Epithelial cell of esophagus (primary cell): ENCODE measurements at places on chromosomes 4 and X.
A peak's percentile ranks its signal among the peaks of the same experiment; 100 is the strongest.

DNA sequence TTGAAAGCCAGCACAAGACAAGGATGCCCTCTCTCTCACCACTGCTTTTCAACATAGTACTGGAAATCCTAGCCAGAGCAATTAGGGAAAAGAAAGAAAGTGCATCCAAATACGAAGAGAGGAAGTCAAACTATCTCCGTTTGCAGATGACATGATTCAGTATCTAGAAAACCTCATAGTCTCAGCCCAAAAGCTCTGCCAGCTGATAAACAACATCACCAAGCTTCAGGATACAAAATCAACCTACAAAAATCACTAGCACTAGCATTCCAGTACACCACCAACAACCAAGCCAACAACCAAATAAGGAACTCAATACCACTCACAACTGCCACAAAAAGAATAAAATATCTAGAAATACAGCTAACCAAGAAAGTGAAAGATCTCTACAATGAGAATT is 38.6 kb downstream of the COX7B2 start:
- DNase-seq: no peak

DNA sequence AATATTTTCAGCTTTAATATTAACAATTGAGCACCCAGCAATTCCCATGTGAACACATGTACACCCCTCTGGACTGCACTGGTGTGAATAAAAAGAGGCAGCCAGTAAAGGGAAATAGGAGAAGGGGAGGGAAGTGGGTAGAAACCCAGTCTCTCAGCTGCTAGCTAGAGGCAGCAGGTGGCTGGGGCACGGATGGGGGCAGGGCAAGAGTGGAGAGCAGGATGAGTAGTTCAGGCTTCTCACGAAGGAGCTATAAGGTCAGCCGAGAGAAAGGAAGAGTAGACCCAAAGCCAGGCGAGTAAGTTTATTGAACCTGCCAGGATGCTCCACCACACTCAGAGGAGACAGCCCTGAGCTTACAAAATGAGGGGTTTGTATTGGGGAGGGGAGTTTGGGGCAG is 184.8 kb upstream of the MTMR8 start:
- no peak for DNase-seq

DNA sequence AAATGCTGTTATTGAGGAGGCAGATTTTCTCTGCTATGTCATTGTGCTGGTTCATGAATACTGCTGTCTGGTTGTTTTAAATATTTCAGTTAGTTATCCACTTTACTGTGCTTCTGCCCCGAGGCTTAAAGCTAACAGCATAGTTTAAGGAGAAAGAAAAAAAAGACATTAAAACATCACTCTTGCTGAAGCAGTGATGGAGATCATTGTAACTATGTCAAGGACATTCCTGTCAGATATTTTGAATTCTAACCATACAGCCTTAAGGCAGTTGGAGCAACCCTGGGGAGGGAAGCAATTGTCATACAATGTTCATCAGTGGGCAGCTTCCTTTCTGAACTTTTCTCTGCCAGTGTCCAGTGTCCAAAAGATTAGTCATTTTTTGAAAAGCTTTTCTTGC is 199.0 kb upstream of the DDX53 start:
- DNase-seq: no peak

DNA sequence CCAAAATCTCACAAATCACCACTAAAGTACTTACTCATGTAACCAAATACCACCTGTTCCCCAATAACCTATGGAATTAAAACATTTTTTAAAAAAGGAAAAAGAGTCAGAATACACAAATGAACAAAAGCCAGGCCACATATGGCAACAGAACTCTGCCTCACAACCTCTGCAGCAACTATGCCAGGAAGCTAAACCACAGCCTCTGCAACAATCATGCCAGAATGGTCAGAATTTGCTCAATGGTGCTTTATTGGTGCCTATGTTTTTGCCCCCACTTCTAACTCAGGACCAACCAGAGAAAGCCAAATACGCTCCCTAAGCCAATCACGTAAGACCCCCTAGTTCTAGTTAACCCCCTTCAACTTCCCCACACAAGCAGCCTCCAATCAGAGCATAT is 69.6 kb downstream of the HOPX start:
- DNase-seq: no peak

- no peak for DNase-seq
Measured at GRCh38 chr4:112940336-112940735, 109.1 kb upstream of the ANK2 start.

- DNase-seq: no peak
Measured at GRCh38 chr4:168856312-168856711, 153.7 kb downstream of the CBR4 start.

DNA sequence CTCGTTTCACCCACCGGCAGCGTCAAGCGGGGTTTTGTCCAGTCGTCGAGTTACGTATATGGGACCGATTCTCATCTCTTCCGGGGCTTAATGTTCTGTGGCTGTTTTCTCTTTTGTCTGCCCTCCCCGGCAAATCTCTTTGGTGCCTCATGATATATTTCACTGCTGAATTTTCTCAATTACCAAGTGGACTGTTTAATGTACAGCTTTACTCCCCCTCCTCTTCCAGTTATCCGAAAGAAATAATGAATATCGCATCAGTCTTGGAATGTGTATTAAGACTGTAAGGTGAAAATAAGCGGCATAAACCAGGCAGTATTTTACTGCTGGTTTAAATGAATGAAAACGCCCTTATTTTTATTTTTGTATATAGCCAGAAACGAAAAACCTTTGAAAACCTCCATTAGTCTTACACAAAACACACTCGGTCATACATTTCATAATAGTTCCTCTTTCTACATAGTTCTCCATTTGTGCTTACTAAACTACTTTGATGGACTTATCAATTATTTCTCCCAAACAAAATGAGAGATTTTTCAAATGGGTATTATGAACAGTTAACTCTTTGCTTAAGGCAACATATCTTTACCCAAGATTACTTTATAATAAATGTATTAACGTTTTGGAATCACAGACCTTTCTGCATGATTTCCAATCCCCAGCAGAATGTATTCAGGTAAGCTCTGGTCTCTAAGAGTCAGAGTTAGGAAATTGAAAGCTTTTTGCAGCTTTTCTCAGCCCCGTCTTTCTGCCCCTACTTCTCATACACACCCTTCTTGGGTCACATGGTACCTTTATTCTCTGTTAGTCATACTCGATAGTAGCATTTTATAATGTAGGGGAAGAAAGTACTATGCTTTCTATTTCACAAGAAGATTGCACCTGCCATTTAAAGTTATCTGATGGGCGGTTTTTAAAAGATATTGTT is 979 bp downstream of the RP2 start:
- peak; percentile 57 for DNase-seq

DNA sequence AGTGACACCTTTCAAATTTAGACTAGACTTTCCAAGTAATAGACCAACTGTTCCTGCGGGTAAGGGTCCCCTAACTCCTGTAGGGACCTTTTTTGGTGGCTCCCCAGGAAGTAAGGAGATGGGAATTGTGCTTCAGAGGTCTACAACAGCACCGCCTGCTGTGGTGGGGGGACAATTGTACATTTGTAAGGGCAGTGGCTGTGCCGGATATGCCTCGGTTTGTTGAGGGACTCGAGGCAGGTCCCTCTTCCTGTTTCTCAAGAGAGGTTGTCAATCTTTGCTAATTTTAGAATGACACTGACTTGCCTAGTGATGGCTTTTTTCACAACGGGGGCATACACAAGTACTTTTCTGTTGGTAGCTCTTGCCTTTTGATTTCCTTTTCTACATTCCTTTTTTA is 15.5 kb upstream of the HSD17B11 start:
- DNase-seq: no peak

DNA sequence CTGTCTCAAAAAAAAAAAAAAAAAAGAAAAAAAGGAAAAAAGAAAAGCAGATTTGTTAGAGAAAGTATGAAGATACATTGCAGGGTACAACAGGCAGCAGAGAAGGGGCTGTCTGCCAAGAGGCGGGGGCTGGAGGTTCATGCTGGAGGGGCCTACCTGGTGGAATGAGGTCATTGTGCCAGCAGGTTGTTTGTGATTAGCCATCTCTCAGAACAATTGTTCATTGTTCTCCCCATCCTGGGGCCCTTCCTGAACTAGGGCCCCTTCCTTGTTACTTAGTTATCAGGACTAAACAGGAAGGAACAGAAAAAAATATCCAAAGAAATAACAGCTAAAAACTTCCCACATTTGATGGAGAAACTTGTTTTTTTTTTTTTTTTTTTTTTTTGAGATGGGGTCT is 14.0 kb upstream of the GPKOW start:
- DNase-seq: no peak

DNA sequence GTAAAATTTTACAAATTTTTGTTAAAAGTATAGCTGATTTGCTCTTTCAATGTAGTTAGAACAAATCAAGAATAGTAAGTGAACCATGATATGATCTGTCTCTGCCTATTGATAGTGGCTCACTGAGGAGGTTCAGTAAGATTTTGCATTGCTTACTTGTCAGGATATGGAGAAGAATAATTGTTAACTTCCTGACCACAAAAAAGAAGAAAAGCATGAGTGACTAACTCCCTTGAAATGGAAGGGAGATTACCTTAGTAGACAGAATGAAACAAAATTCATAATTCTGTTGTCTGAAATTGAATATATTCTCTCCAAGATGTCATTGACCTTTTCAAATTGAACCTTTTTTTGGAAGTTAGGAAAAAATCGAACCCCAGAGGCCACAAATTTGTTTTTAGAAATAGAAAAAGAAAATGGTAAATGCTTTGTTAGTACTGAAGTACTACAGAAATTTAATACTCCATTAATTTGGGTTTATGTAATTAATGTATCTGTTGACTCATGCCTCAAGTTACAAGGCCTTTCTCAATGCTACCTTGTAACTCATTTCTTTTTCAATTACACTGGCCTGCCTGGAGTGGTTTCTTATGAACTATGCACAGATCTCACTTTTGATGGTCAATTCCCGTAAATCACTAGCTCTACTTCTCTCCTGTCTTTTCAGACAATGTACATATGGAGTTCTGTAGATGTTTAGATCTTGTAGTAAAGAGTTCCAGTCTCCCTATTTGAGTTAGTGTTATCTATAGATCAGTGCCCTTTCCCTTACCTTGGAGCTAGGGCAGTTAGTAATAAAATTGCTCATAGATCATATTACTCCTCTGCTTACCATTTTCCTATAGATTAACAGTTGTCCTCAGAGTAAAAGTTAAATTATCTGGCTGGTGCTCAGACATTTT is 139.3 kb downstream of the TLL1 start:
- peak; percentile 61 for DNase-seq

GRCh38 chr4:6229095-6229494 is 28.7 kb upstream of the JAKMIP1 start:
- no peak for DNase-seq

- DNase-seq: no peak
Measured at GRCh38 chr4:2949782-2950125, 13.5 kb downstream of the NOP14 start.

DNA sequence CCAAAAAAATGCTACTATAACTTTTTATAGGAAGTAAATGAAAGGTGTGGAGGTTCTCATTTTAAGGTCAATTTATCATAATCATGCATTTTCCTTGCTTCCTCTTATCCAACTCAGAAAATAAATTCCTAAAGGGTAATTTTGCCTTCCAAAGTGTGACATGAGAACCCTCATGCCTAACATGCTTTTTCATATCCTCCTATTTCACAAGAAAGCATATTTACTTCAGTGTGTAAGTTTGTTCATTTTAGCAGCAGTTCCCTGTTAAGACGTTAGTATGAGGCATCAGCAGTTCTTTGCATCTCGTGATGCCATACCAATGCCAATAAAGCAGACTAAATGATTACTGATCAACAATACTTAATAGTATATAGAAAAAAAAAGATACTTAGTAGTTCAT is 18.4 kb downstream of the WDFY3 start:
- no peak for DNase-seq

DNA sequence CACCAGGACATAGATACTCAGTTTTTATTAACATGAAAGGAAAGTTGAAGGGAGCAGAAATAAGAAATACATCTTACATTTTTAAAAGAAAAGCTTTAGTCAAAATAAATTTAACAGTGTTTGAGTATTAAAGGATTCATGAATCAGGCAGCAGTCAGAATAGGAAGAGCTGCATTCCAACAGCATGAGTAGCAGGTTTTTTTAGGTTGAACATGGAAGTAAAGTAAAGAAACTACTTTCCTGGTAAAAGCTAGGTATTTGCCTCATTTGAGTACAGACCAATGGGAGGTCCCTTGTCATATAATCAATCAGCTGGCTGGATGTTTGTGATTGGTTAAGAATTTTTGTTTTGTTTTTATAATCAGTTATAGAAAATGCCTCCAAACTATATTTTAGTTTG is 645.9 kb upstream of the INTU start:
- peak; percentile 65 for DNase-seq

DNA sequence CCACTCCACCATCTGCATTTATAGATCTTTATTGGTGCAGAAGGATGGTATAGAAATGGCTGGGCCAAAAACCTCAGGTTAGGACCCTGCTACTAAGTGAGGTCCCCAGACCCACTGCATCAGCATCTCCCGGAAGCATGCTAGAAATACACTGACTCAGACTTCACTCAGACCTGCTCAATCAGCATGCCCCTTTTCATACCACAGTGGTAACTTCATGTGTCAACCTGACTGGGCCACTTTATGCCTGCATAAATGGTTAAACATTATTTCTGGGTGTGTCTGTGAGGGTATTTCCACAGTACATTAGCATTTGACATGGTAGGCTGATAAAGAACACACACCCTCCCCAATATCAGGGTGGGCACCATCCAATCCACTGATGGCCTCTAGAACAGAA is 118.6 kb upstream of the VCX3B start:
- peak; percentile 50 for DNase-seq

DNA sequence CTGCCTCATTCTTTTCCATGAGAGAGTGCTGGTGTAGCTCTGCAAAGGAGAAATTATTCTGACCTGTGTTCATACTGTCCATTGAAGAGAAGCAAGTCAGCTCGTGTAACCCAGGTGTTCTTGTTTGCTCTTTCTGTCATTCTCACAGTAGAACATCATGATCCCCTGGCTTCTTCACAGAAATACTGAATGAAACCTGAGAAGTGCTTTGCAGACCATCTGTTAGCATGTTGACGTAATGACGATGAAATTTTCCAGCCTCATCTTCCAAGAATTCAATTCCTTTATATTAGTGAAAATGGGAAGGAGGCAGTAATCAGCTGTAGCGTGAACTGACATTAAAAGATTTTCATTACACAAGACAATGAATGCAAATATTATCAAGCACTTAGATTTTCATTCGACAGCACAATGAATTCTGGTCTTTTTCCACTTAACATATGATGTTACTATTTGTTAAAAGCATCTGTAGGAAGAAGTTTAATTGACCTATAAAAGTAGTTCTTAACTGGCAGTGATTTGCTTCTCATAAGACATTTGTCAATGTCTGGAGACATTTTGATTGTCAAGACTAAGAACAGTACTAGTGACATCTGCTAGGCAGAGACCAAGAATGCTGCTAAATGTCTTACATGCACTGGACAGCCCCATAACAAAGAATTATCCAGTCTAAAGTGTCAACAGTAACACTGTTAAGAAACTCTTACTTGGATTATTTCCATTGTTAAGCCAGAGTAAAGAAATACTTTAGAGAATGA is 246.3 kb downstream of the BANK1 start:
- peak; percentile 33 for DNase-seq
